ENCODE measurements at places on chromosomes 2 and 18.

- DNase-seq = no peak
These were observed 5.9 kb upstream of the LRPPRC start for GRCh38 chr2:44001716-44002115.

DNA sequence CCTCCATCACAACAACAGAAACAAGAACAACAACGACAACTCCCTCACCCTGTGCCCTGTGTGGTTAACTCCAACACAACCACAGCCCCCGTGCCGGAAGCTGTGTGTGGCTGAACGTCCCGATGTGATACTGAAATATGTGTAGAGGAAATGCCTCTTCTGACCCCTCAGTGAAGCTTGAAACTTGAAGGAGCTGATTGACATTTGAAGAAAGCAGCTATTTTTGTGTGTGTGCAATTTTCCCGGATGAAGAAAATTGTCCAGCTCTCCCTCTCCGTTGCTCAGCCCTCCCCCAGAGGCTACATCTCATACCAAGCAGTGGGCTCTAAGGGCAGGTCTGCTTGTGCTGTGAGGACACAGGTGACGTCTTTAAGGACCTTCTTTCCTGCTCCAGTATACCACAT lies 173.8 kb downstream of the ICOS start:
- DNase-seq = no peak

GRCh38 chr2:182941121-182941722 lies 74.8 kb upstream of the FRZB start:
- no peak for DNase-seq

GRCh38 chr2:240259201-240259923 lies 118.9 kb upstream of the OTOS start:
- DNase-seq = no peak

DNA sequence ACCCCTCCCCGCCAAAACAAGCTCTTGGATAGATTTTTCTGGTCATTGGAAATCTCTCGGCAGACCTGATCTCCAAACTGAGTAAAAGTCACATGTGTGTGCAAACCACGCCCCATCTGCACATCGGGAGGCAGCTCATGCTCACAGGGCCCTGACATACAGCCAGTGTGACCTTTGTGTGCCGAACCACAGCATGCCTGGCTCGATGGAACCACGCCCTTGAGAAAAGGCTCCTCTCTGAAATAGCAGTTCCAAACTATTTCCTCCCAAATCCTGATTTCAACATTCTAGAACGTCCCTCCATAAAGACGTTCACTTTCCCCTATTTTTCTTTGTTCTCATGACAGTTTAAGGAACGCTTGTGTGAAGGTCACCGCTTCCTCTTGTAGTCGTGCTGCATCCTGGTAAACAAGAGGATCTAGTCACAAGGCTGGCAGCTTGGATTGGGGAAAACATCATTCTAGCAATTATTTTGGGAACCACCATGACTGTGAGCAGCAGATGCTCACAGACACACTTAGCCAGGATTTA lies 59.3 kb upstream of the MAP4K4 start:
- no peak for DNase-seq

DNA sequence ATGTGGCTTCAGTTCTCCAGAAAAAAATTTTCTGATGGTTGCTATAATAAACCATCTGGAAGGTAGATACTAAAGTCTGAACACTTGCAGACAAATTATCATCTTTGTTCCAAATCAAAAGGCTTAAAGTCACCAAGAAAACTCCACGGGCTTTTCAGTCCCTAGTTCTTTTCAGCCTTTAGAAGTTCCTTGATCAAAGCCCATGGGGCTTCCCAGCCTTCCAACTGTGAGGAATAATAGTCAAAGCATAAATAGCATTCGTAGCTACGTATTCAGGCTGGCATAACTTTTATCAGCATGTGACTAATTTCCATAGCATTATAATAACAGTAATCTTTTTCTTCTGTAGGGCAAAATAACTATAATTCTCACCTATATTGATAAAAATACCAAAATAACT lies 13.9 kb downstream of the SCG2 start:
- DNase-seq = no peak

DNA sequence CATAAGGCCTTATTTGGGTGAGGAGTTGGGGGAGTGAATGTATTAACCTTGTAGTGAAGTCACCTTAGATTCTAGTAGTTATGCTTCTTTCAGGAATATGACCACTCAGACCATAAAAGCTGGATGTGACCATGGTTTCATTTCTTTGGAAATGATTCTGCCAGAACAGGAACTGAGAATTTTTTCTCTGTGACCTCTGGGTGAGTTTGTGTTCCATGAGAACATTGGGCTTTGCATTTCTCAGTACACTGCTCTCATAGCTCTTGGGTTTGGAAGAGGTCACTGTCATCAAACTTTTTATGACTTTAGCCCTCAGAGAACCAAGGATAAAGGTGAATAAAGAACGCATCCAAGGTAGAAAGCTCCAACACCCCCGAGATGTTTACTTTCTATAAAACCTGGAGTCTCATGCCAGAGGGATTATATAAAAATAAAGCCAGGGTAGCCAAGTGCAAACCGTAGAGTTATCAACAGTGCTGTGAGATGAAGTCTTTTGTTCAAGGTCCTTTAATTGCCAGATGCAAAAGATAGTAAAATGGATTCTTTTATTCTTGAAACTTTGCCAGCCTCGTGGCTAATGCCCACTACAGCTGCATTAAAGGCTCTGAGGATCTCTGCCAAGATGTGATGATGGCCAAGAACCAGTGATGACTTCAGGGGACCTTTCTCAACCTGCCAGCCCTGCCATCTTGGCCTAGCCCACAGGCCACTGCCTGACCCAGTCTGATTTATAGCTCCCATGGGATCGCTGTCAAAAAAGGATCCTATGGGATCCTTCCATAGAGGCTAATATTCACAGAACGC lies 27.8 kb upstream of the MAT2A start:
- DNase-seq = no peak

GRCh38 chr2:182649316-182649715 lies 66.7 kb upstream of the DNAJC10 start:
- no peak for DNase-seq

DNA sequence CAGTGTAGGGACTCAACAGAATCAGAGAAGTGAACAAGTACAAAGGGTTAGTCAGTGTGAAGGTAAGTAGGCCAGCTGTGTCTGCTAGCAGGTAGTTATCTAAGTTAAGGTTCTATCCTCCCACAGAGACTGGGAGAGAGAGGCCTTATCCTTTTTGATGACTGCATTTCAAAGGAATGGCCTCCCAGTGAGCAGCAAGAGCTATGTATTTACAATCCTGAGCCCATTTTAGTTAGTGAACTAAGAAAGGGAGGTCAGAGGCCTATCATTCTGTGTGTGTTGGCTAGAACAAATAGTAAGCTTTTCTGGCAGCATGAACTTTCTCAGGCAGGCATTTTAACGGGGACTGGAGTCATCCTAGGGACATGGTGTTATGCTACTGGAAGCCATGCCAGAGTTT lies 182.9 kb downstream of the VWC2L start:
- DNase-seq = no peak

DNA sequence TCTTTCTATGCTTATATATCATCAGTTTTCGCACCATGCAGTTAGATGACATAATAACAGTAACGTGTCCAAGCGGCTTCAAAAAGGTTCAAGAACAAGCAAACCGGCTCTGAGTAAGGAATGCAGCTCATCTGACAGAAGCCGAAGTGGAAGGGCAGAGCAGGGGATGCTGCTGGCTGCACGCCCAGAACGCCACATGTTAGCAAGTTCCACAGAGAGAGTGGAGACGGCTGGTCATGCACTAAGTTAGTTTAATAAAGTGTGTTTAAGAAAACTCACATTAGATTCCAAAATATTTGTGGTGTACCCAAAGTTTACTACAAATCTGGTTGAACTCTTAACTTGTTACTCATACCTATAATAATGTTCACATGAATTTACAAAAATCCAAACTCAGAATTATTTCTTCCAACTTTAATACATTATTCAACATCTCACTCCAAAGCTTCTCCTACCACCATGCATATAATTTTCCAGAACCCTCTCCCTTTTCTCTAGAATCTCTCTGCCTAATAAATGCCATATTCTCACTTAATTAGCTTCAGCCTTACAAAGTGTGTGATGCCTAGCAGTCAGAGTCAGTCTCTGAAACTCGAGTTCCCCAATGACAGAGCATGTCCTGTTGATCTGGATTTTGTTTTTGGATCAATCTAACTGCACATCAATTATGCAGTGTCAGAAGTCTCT lies 170.0 kb downstream of the DNAH7 start:
- DNase-seq = peak; percentile 90

DNA sequence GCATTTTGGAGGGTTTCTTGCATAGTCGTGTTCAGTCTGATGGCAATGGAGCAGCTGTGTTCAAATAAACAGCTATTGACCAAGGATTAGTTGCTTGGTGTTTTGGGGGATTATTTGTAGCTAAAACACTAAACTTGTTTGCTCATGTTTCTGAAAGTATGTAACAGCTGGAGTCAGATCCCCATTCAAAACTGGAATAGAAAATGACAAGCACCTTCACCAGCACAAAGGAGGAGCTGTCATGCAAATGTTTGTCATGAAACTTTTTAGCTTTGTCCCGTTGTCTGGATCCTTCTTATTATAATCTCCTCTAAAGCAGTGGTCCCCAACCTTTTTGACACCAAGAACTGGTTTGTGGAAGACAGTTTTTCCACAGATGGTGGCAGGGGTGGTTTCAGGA lies 96.9 kb upstream of the ZNF236 start:
- DNase-seq = no peak

DNA sequence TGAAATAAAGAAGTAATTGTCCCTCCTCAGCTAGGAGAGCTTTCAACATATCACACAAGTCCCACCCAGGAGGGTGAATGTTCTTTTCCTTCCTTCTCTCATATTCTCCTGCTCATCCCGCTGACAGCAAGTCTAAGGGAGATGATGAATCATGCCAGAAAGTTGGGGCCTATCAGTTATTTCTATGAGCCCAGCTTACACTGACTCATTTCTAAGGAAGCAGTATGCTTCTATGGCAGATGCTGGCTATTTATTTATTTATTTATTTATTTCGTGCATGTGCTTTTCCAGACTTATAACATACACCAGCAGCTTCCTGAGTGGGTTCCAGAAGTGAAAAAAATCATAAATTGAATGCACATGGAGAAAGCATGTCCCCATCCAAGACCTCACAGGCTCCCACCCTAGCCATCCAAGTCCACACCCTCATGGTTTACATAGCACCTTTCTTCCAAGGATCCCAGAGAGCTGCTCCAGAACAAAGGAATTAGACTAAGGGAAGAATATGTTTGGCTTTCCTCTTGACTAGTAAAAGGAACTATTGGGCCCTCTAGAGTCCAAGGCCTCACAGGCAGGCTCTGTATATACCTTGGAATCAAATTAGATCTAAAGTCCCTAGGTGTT lies 1074.2 kb upstream of the ZEB2 start:
- no peak for DNase-seq

DNA sequence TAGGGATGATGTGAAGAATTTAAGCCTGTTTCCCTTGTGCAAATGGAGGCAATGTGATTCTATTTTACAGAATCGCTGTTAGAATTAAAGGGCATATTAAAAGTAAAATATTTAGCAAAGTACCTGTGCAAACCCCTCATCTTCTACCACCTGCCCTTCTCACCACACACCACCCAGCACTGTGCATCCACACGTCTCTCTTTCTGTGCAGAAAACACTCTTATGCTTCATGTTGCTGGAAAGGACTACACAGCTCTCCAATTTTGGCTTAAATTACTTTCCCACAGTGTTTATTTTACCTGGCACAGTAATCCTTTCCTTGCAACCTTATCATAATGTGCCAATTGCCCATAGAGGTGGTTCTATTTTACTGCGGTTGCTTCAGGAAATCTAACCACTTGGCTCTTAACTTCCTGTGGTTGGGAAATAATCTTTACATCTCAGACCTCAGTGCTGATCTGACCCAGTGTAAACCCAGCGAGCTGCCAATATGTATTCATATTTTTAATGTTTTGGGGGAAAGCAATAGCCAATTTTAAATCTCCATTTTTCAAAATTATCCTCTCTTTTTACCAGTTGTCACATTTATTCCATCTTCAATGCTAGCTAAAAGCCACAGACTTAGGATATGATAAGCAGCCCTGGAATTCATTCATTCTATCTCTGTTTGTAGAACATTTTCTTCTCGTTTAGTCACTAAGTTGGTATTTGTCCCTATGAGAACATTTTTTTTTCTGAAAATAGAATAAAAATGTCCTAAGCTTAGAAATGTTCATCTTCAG lies 250.9 kb downstream of the DSEL start:
- no peak for DNase-seq

DNA sequence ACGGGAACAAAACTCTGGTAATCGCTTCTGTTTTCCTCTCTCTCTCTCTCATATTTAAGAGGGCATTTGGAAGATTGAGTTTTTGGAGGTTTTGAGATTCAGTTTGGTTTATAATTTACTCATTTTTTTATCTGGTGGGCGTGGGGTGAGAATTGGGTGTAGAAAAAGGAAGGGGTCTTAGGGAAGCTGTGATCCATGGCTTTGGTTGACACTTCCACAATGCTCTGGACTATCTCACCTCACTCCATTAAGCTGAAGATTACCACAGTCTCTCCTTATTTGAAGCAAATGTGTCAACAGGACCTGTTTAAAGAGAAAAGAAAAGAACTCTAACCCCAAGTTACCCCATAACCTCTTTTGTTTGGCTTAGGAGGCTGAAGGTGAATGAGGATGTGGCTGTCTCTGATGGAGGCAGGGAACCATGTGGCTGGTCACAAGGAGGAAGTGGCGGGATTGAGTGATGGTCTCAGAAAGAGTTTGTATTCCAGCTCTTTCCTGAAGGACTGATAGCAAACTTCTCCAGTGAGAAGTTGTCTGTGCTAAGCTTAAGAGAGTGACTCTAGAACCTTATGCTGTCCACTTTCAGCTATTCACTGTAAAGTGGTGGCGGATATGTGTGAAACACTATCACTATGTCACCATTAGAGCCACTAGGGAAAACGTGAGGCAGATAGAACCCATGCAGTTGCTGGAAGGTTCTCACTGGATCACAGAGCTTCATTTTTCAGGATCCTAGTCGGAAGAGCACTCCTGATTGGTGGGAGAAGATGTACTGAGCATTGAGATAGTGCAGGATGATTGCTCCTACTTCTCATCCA lies 934 bp downstream of the ZNF804A start:
- no peak for DNase-seq

- no peak for DNase-seq
These were observed 79.3 kb upstream of the ARL5A start for GRCh38 chr2:151907286-151908203.

DNA sequence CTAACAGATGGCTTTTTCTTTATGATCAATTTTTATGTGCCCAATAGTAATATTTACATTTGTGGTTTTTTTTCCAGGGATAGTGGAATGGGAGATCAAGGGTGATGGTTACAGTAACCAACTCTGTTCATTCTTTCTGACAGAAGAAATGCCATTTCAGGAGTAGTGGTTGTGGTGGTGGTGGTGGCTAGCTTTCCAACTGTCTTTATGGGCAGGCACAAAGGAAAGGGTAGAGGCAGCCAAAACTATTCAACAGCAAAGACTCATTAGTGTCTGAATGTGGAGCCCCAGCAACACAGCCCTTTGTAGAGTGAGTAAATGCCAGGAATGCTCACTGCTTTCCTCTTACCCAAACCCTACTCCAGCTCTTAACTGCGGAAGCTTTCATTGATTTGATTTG lies 227.7 kb downstream of the RND3 start:
- DNase-seq = no peak

Data from right forelimb (tissue), 1 donor.